ENCODE measurements at places on chromosomes 2 and 18. TPM values are rescaled to one million over a fixed set of nuclear protein-coding genes. Genes with fewer than 3 reads are reported as not detected.

Gene PAX8
- total RNA-seq: 2.3 TPM

Gene OSBPL6
- total RNA-seq: 19.6 TPM

Gene ALK
- not detected for total RNA-seq

Gene SPC25
- total RNA-seq: 1.2 TPM

- H3K27ac ChIP-seq: no peak overlapping the region
- H3K27me3 ChIP-seq: peaks cover 5% of the 10 kb centered on the region
- DNase-seq: peak; percentile 54
- H3K36me3 ChIP-seq: no peaks in the 10 kb centered on the region
- H3K4me1 ChIP-seq: no peaks in the 10 kb centered on the region
Observed at GRCh38 chr2:239765076-239765845, 259.9 kb downstream of the NDUFA10 start.

DNA sequence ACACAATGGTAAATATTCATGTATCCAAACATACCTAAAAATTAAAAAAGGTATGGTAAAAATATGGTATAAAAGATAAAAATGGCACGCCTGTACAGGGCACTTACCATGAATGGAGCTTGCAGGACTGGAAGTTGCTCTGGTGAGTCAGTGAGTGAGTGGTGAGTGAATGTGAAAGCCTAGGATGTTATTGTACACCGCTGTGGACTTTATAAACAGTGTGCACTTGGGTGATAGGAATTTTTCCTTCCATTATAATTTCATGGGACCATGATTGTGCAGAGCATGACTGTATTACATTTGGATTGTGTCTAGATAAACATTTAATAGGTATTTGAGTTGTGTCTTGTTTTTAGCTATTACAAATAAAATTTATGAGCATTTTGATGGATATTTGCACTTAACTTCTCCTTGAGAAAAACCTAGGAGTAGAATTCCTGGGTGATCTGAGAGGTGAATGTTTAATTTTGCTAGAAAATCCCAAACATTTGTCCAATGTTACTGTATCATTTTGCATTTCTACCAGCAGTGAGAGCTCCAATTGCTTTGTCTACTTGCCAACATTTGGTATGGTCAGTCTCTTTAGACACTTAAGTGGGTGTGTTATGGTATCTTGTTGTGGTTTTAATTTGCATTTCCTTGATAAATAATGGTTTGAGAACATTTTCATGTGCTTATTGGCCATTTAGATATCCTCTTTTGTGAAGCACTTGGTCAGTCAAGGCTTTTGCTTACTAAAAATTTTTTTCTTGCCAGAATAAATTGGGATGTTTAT lies 81.7 kb downstream of the BCL2L11 start:
- H3K4me3 ChIP-seq: no peak overlapping the region
- H3K4me1 ChIP-seq: no peaks in the 10 kb centered on the region
- no peaks in the 10 kb centered on the region for H3K36me3 ChIP-seq
- no peak overlapping the region for H3K27ac ChIP-seq
- no peaks in the 10 kb centered on the region for H3K27me3 ChIP-seq

Gene CRACDL
- 11.0 TPM for total RNA-seq

DNA sequence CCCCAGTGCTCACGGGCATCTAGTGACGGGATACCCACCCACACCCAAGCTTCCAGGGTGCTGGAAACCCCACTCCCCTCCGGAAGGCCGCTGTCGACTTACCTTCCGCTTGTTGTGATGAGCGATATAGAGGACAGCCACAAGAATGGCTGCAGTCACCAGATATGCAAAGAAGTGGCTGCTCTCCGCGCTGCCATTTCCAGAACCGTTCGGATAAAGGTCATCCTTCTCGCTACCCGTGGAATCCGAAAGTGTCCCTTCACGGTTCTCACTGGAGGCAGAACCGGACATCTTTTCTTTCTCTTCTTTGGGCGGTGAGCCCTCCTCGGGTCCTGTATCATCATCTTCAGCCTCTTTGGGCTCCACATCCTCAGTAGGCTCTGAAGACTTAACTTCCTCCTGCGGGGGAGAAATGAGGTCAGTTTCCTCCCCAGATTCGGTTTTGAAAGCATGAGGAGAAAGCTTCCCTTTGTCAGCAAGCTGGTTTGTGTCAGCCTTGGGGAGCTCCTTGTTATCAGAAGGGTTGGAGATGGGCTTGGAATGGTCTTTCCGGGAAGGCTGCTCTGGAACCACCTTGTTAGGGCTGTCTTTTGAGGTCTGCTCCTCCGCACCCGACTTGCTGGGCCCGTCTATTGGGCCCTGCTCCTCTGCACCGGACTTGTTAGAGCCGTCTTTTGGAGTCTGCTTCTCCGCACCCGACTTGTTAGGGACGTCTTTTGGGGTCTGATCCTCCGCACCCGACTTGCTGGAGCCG lies 1.2 kb downstream of the TGOLN2 start:
- DNase-seq: no peak
- peaks cover 59% of the 10 kb centered on the region for H3K4me1 ChIP-seq
- peak overlapping the region; percentile 99 for H3K27ac ChIP-seq
- peak overlapping the region; percentile 76 for H3K4me3 ChIP-seq
- no peaks in the 10 kb centered on the region for H3K27me3 ChIP-seq
- H3K36me3 ChIP-seq: peaks cover 31% of the 10 kb centered on the region

GRCh38 chr2:119464981-119465380 lies 33.3 kb downstream of the TMEM37 start:
- H3K4me1 ChIP-seq: no peaks in the 10 kb centered on the region
- H3K27ac ChIP-seq: no peak overlapping the region
- no peaks in the 10 kb centered on the region for H3K36me3 ChIP-seq
- H3K27me3 ChIP-seq: no peaks in the 10 kb centered on the region

- H3K27me3 ChIP-seq: no peaks in the 10 kb centered on the region
- H3K36me3 ChIP-seq: no peaks in the 10 kb centered on the region
- no peaks in the 10 kb centered on the region for H3K4me1 ChIP-seq
Observed at GRCh38 chr2:164746713-164747112, 94.9 kb downstream of the COBLL1 start.

GRCh38 chr2:55309446-55309845 lies 40.4 kb upstream of the MTIF2 start:
- no peak overlapping the region for H3K4me3 ChIP-seq
- no peaks in the 10 kb centered on the region for H3K4me1 ChIP-seq
- DNase-seq: no peak
- H3K36me3 ChIP-seq: peaks cover 22% of the 10 kb centered on the region
- H3K27me3 ChIP-seq: no peaks in the 10 kb centered on the region

- H3K27ac ChIP-seq: no peak overlapping the region
- H3K36me3 ChIP-seq: no peaks in the 10 kb centered on the region
- H3K27me3 ChIP-seq: no peaks in the 10 kb centered on the region
- H3K4me1 ChIP-seq: no peaks in the 10 kb centered on the region
Observed at GRCh38 chr2:59425247-59425646, 1128.2 kb downstream of the BCL11A start.

GRCh38 chr2:120488531-120488930 lies 142.6 kb downstream of the INHBB start:
- no peaks in the 10 kb centered on the region for H3K36me3 ChIP-seq
- peaks cover 3% of the 10 kb centered on the region for H3K27me3 ChIP-seq
- no peak overlapping the region for H3K27ac ChIP-seq
- H3K4me1 ChIP-seq: no peaks in the 10 kb centered on the region

GRCh38 chr2:239870863-239871262 lies 154.3 kb downstream of the NDUFA10 start:
- H3K4me1 ChIP-seq: no peaks in the 10 kb centered on the region
- DNase-seq: no peak
- no peak overlapping the region for H3K27ac ChIP-seq

Gene TTL
- total RNA-seq: 32.7 TPM

Measured in suprapubic skin (tissue), 4 donors.